DMS79 treated with DMSO at 0.1 percent for 48 hours (cell line): ENCODE measurements at places on chromosomes 13 and 19.
A peak's percentile ranks its signal among the peaks of the same experiment; 100 is the strongest.

DNA sequence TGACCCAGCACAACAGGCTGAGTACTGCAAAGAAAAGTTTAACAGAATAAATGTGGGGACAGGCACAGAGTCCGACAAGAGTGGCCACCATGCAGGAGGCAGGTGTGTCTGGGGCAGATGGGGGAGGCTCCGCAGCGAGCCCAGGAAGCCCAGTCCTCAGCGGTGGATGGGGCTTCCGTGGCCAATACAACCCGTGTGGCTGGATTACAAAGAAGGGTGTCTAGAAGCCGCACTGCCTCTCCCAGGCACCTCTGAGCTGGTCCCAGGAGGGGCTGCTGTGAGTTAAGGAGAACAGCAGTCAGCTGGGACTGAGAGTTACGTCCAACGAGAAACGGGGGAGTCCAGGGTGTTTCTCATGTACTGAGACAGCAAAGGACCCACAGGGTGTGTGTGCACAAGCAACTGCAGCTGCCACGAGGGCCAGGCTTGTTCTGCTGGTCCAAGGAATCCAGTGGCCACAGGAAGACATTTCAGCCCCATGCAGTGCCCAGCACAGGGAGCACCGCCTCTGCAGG is 70.2 kb downstream of the SPACA7 start:
- DNase-seq = no peak

DNA sequence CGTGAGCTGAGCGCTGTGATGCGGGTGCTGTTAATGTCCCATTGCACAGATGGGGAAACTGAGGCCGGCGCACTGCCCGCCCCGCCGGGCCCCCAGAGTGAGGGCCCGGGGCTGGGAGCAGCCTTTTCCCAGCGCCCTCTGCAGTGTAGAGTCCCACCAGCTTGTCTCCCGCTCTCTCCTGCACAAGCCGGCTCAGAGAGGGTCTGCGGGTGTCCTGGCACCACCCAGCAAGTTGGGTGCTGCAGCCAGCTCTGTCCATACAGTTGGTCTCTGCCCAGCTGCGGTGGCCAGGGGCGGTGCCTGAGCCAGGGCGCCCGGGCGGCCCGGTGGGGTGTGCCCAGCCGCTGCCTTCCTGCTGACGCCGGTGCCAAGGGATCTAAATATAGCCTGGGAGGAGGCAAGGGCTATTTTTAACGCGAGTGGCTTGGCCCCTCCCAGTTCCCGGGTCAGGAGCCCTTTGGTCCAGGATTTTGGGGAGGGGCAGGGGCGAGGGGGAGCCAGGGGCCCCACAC is 19.3 kb downstream of the GADD45B start:
- DNase-seq = peak; percentile 8

GRCh38 chr19:56477429-56478338 is 539 bp upstream of the ZNF667 start:
- DNase-seq = peak; percentile 75

GRCh38 chr13:110302997-110303396 is 4.0 kb downstream of the COL4A1 start:
- no peak for DNase-seq

GRCh38 chr13:76764429-76764828 is 121.8 kb downstream of the KCTD12 start:
- DNase-seq = no peak

- no peak for DNase-seq
Measured at GRCh38 chr13:23456437-23457210, 23.1 kb upstream of the SACS start.

- no peak for DNase-seq
Measured at GRCh38 chr13:28117689-28118377, 17.5 kb upstream of the FLT3 start.

DNA sequence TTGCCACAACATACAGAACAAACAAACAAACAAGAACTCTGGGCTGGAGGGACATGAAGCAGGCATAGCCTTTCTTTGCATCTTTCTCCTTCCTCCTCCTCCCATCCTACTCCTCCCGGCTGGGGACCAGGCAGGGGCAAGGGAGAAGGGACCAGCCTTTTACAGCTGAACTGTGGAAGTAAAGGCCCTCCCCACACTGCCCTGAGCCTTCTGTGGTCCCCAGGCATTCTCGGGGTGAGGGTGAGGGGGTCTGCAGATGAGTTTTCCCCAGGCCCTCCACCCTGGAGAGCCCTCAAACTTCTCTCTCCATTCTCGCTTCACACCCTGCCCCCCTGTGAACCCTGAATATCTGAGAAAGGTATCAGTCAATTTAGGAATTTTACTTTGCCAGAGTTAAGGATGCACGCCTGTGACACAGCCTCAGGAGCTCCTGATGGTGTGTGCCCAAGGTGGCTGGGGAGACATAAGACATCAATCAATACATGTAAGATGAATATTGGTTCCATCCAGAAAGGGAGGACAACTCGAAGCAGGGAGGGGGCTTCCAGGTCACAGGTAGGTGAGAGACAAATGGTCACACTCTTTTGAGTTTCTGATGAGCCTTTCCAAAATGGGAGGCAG is 170.9 kb downstream of the COL4A1 start:
- DNase-seq = no peak

GRCh38 chr19:54063350-54064116 is at the start of gene VSTM1:
Gene VSTM1, minus strand, starts transcription at chr19:54063897. Its CDS starts 120 bp downstream, at chr19:54063777.
- no peak for DNase-seq

DNA sequence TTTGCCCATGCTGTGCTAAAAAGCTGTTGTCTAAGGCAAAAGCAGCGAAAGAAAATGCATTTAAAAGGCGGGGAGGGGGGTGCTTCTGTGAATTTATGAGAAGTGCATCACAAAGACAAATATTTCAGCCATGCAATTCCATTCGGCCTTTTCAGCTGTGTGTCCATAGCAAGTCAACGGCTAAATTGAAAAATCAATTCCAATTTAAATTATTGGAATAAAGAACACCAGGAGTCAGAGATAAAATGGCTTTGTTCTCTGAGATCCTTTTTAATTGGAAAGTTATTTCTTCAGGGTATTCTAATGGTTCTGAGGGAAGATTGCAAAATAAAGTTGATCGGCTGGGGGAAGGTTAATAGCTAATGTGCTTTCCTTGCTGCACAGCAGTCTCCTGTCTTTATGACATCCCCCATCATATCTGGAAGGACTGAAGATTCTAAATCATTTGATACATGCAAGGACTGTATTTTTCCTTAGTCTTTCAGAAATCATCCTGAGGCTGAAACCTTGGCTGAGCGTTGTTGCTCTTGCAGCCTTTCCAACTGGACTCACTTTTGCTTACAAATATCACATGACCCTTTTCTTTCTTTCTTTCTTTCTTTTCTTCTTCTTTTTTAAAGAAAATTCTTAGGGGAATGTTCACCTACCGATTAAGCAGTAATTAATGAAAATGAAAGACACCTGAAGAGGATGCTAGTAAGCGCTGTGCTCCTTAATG is 647.1 kb downstream of the DACH1 start:
- no peak for DNase-seq

- DNase-seq = no peak
Measured at GRCh38 chr13:31769575-31769974, 30.2 kb downstream of the RXFP2 start.

DNA sequence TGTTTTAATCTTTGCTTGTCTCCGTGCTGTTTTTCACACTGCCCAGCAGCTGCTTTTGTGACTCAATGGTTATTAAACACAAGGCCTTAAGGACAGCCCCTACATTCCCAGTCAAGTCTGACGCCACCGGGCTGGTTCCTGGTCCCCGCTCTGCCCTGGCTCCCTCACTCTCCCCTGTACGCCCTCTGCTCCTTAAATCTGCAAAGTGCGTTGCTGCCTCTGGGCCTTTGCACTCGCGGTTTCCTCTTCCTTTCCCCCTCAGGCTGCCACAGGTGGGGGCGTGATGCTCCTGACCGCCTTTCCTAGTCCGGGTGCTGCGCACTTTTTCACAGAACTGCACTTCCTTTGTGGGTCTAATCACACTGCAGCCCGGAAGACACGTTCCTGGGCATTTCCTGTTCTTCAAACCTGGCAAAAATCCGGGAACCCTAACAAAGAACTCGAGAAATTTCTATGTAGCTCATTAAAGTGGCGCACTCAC is 25.6 kb downstream of the NOSIP start:
- no peak for DNase-seq

GRCh38 chr13:52899206-52899605 is 50.8 kb upstream of the PCDH8 start:
- DNase-seq = no peak

DNA sequence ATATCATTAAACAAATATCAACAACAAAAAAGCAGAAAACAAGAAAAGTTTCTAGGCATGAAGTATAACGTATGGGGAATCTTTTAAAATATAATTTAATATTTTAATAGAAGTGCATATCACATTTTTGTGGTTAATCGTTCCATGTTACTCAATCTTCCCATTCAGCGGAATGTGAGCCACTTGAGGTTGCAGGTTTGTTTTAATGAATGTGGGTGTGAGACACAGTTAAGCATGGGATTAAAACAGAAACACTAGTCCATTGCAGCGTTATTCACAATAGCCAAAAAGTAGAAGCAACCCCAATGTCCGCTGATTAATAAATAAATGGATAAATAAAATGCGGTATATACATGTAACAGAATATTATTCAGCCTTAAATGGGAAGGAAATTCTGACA is 146.0 kb downstream of the NDFIP2 start:
- DNase-seq = no peak
